ENCODE measurements at places on chromosomes 5 and 9.

DNA sequence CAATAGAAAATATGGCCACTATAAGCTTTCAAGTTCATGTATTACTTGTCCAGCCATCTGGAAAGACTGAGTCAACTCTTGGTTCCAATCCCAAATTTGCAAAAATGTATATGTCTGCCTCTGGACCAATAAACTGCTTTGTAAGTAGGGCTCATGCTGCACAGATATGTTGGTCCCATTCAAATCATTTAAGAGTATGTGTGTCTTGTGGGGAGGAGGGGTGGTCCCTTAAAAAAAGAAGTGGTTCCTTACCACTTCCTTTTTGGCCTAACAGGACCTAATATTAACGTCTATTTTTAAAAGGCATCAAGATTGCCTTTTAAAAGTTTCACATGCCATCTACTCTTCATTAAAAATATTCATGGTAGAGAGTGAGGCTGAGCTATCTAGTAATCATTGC is 214.9 kb downstream of the KCTD16 start:
- no peak for DNase-seq
- no peaks in the 10 kb centered on the region for H3K27me3 ChIP-seq
- H3K27ac ChIP-seq: no peak overlapping the region
- no peak overlapping the region for H3K4me3 ChIP-seq
- H3K4me1 ChIP-seq: no peaks in the 10 kb centered on the region
- H3K36me3 ChIP-seq: no peaks in the 10 kb centered on the region

GRCh38 chr9:4062966-4063365 is 236.9 kb downstream of the GLIS3 start:
- H3K36me3 ChIP-seq: no peaks in the 10 kb centered on the region
- H3K27ac ChIP-seq: no peak overlapping the region

DNA sequence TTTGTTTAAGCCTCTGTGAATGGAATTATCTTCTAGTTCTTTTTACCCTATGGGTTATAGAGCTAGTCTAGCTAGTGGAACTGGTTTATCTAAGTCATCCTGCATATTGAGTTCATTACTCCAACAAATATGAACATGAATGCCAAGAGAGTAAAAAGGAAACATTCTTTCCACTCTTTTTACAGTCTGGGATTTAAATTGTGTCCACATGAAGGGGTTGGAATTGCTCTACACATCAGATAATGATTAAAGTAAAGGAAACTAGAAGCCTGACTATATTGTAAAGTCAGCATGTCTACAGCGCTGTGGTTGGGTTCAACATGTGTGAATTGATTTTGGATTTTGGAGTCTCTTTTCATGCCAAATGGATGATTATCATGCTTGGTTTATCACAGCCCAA is 173.1 kb downstream of the CCDC171 start:
- no peaks in the 10 kb centered on the region for H3K36me3 ChIP-seq
- no peak for DNase-seq
- no peaks in the 10 kb centered on the region for H3K27me3 ChIP-seq
- no peak overlapping the region for H3K27ac ChIP-seq
- no peak overlapping the region for H3K4me3 ChIP-seq

DNA sequence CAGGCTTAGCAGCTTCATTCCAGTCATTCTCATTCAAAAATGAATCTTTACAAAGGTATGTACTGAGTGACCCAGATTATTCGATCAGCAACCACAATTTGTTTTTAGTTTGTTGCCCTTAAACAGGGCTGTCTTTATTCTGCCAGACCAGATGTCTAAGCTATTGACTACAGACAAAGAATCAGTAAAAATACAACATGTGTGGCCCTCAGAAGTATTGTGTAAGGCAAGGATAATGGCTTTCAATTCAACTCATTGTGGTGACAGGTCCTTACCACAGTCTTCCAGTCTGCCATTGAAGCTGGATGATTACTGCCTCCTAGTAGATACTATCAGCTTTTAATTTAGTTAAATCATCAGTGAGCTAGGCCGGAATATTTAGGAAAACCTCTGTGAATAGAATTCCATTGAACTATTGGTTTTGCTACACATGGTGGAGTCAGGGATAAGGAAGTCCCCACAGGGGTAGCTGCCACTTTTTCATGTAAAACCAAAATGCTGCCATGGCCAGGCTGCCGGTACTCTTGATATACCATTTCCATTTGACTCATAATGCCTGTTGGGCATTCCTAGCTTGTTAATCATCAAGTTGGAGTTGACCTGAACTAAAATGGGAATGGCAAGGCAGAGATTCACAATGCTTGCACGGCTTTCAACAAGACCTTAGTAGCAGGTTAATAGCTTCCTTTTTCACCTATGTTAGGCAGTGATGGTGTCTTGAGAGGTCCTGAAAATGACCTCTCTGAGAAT is 175.6 kb downstream of the MEF2C start:
- no peak overlapping the region for H3K4me3 ChIP-seq
- no peaks in the 10 kb centered on the region for H3K36me3 ChIP-seq
- no peak overlapping the region for H3K27ac ChIP-seq
- no peaks in the 10 kb centered on the region for H3K4me1 ChIP-seq

GRCh38 chr5:144028058-144028457 is 142.4 kb downstream of the YIPF5 start:
- no peaks in the 10 kb centered on the region for H3K4me1 ChIP-seq
- no peak overlapping the region for H3K27ac ChIP-seq
- no peak overlapping the region for H3K4me3 ChIP-seq
- H3K27me3 ChIP-seq: peaks cover 10% of the 10 kb centered on the region

GRCh38 chr5:173468821-173469251 is 140.6 kb upstream of the STC2 start:
- no peaks in the 10 kb centered on the region for H3K4me1 ChIP-seq
- no peaks in the 10 kb centered on the region for H3K36me3 ChIP-seq

DNA sequence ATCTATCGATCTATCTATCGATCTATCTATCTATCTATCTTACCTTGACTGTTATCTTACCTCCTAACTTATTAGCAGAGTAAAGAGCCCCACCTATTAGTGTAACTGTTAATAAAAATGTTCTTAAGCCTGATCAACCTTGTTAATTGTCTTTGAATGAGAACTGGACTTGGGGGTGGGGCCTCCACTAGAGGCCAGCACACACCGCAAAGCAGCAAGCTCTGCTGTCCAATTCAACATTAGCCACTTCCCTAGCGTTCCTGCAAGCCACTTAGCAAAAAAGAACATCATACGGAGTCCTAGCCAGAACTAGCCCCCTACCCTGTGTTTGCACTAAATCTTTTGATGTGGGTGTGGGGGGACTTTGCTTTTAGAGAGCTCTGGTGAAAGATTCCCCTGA is 515.8 kb downstream of the KDM4C start:
- H3K4me3 ChIP-seq: no peak overlapping the region
- no peaks in the 10 kb centered on the region for H3K36me3 ChIP-seq
- no peak for DNase-seq
- no peaks in the 10 kb centered on the region for H3K4me1 ChIP-seq
- H3K27me3 ChIP-seq: peaks cover 19% of the 10 kb centered on the region

- no peak for DNase-seq
- H3K4me1 ChIP-seq: no peaks in the 10 kb centered on the region
- no peak overlapping the region for H3K4me3 ChIP-seq
- H3K36me3 ChIP-seq: no peaks in the 10 kb centered on the region
- no peaks in the 10 kb centered on the region for H3K27me3 ChIP-seq
- H3K27ac ChIP-seq: no peak overlapping the region
These were observed 1068.5 kb upstream of the CDH10 start for GRCh38 chr5:25713259-25713658.

GRCh38 chr5:76947082-76947503 is 5.8 kb upstream of the CRHBP start:
- no peak overlapping the region for H3K4me3 ChIP-seq
- no peaks in the 10 kb centered on the region for H3K4me1 ChIP-seq
- no peak overlapping the region for H3K27ac ChIP-seq
- peaks cover 51% of the 10 kb centered on the region for H3K27me3 ChIP-seq

DNA sequence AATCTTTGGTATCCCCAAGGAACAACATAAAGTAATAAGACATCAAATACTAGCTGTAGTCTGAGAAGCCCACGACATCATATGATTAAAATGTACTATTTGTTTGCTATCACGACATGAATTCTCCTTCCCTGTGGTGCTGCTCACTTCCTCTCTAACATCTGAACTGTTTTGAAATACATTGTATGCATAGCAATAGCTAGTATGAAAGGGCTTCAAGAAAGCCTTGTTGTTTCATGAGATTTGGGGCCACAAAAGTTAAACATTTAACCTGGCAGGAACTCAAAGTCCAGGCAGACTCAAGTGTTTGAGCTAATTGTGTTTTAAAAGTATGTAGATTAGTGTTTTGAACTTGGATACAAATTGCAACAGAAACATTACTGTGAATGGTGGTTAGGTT is 237.4 kb upstream of the PTGER4 start:
- H3K36me3 ChIP-seq: peaks cover 14% of the 10 kb centered on the region
- peak overlapping the region; percentile 91 for H3K27ac ChIP-seq
- DNase-seq: peak; percentile 58
- peaks cover 44% of the 10 kb centered on the region for H3K4me1 ChIP-seq

DNA sequence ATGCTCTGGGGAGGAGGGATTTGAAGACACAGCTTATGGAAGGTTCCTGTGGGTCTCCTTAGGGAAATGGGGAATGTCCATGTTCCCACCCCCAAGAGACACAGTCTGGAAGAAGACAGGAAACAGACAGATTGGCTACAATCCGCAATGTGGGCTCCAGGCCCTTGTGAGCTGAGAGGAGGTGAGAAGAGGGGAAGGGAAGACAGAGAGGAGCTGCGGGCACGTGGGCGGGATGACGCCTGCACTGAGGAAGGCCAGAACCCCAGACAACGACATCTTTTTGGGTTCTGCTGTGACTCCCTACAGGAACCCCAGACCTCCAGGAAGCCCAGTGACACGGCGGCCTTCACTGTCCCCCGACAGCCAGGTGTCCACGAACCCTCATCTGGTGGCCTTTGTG is 29.9 kb upstream of the NKD2 start:
- peaks cover 4% of the 10 kb centered on the region for H3K27me3 ChIP-seq
- H3K4me3 ChIP-seq: no peak overlapping the region
- H3K36me3 ChIP-seq: no peaks in the 10 kb centered on the region

GRCh38 chr5:29942089-29942488 is 1251.4 kb upstream of the CDH6 start:
- H3K36me3 ChIP-seq: no peaks in the 10 kb centered on the region
- no peaks in the 10 kb centered on the region for H3K4me1 ChIP-seq
- DNase-seq: no peak
- no peaks in the 10 kb centered on the region for H3K27me3 ChIP-seq

DNA sequence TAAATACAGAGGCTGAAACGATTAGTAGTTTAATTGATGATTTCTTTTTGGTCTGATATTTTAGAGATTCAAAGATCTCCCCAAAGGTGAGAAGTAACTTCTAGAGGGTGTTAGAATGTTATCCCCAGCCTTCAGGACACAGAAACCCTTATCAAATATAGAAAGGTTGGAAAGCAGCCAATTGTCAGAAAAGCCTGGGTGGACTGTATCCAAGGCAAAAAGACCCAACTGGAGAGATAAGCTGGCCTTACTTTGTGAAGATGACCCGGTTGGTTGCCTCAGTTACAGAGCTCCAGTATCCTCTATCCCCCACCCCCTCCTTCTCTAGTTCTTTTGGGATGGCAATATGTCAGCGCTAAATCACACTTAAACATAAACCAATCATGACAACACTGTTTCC is 75.7 kb downstream of the GCNT4 start:
- H3K36me3 ChIP-seq: peaks cover 10% of the 10 kb centered on the region
- DNase-seq: no peak
- H3K4me1 ChIP-seq: peaks cover 23% of the 10 kb centered on the region
- H3K27ac ChIP-seq: no peak overlapping the region
- no peak overlapping the region for H3K4me3 ChIP-seq

DNA sequence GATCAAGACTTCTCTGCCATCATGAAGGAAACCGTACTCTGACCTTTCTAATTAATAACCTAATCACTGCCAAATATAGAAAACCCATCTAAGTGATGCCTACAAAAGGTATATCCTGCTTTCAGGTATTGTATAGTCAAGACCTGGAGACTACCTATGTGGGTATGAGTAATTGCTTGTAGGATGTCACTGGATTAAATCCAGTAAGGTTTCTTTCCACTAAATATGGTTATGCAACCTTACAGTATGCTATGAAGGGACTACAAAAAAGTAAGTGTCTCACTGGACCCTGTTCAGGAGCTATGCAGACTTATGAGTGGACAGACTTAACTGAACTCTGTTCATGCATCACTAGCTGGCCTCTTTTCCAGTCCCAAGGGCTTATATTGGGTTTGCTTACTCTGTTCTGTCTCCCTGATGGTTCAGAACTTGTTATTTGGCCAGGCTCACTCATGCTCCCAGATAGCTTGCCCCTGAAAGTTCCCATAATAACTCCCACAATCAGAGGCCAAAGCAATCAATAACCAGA is 51.1 kb downstream of the PDE6A start:
- no peaks in the 10 kb centered on the region for H3K36me3 ChIP-seq
- H3K27ac ChIP-seq: no peak overlapping the region
- no peak for DNase-seq
- H3K4me1 ChIP-seq: peaks cover 2% of the 10 kb centered on the region

DNA sequence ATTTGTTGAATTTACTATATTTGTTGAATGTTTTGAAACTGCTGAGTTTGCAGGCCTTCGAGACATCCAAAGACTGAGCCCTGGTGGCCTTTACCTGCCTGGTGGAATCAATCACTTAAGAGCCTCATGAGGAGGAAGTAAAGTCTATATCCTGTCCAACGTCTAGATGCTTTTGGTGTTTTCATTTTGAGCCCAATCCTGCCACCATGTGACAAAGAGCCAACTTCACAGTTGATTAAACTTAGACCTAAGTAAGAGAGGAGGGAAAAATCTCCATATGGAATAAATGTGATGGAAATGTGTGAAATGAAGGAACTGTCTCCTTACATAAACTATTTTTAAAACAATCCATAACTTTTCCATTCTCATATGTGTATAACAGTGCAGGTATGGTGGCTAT is 220.1 kb downstream of the PRR16 start:
- H3K27ac ChIP-seq: no peak overlapping the region
- no peaks in the 10 kb centered on the region for H3K4me1 ChIP-seq
- no peaks in the 10 kb centered on the region for H3K36me3 ChIP-seq
- no peak overlapping the region for H3K4me3 ChIP-seq

GRCh38 chr9:22463205-22463604 is 16.6 kb downstream of the DMRTA1 start:
- H3K4me1 ChIP-seq: no peaks in the 10 kb centered on the region
- H3K36me3 ChIP-seq: no peaks in the 10 kb centered on the region
- H3K27ac ChIP-seq: no peak overlapping the region
- DNase-seq: no peak
- H3K4me3 ChIP-seq: no peak overlapping the region

DNA sequence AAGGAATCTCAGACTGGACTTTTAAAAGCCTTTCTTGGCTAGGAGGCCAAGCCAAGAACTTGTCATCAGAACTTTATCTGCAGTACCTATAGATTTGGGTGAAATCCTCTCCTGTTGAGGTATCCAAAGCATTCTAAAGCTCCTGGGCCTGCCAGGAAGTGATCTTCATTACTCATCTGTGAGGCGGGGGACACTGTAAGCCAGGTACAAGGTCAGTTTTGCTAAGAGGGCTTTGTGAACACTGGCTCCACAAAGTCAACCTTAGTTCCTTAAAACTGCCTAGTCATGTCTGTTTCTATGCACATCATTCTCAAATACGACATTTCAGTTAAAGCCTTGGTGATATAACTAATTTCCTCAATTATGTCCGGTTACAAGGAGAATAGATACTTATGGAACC is 236.7 kb downstream of the PIK3R1 start:
- DNase-seq: no peak
- H3K4me3 ChIP-seq: no peak overlapping the region
- no peaks in the 10 kb centered on the region for H3K36me3 ChIP-seq
- H3K27ac ChIP-seq: no peak overlapping the region

- H3K4me1 ChIP-seq: no peaks in the 10 kb centered on the region
- H3K4me3 ChIP-seq: no peak overlapping the region
- H3K36me3 ChIP-seq: no peaks in the 10 kb centered on the region
- H3K27me3 ChIP-seq: peaks cover 10% of the 10 kb centered on the region
These were observed 161.8 kb upstream of the CLINT1 start for GRCh38 chr5:158020555-158021418.

- no peak overlapping the region for H3K4me3 ChIP-seq
- no peaks in the 10 kb centered on the region for H3K4me1 ChIP-seq
- no peak for DNase-seq
- no peak overlapping the region for H3K27ac ChIP-seq
- H3K27me3 ChIP-seq: no peaks in the 10 kb centered on the region
These were observed 17.4 kb upstream of the ASPN start for GRCh38 chr9:92499701-92500100.
